CD8-positive, alpha-beta T cell (primary cell): ENCODE measurements at places on chromosomes 7 and 10.

GRCh38 chr10:127252818-127253217 lies 56.4 kb upstream of the INSYN2A start:
- no peak for DNase-seq

GRCh38 chr7:155765458-155765857 lies 46.8 kb downstream of the SHH start:
- no peak for DNase-seq

GRCh38 chr7:921581-922333 lies 32.7 kb downstream of the ADAP1 start:
- DNase-seq = no peak

DNA sequence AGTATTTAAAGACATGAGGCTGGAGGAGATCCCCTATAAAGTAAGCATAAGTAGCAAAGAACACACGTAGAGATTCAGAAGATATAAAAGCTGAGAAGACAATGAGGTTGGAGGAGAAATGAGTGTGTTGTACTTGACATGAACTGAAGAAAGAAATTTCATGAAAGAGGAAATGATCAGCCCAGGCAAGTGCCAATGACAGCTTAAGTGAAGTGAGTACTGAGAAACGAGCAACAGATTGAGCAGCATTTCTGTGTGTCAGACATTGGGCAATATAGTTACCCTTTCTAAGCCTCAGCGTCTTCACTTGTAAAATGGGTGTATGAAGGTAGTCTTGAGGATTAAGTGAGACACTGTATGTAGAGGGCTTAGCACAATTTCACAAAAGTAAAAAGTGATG lies 4.8 kb upstream of the LIPA start:
- DNase-seq = no peak

GRCh38 chr10:77106676-77107075 lies 530.9 kb downstream of the KCNMA1 start:
- DNase-seq = no peak

DNA sequence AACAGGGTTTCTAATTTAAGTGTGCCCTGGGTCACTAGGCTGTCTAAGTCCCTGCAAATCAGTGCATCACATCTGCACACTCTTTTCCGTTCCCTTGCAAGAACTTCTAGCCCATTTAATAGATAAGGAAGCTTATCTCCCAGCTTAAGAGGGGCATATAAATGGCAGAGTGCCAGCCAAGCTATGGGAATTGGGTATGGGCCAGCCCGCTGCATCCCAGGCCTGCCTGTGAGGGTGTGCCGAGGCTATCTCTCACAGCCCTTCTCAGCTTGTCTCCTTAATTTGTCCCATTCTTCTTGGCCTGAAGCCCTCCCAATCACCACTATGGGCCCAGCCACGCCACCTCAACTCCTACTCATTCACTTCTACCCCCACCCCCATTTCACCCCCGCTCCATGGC lies 14.7 kb downstream of the AQP1 start:
- DNase-seq = peak; percentile 4
